ENCODE measurements at places on chromosomes 12 and 14. TPM values are rescaled to one million over a fixed set of nuclear protein-coding genes. Genes with fewer than 3 reads are reported as not detected.

MYF5 gene
- total RNA-seq = not detected

NRDE2 gene
- total RNA-seq = 5.2 TPM

G2E3 gene
- total RNA-seq = 9.3 TPM

SCNN1A gene
- total RNA-seq = 0.22 TPM

SPIC gene
- not detected for total RNA-seq

CD163L1 gene
- 10.2 TPM for total RNA-seq

NKX2-1 gene
- under 0.01 TPM for total RNA-seq

PLEKHD1 gene
- not detected for total RNA-seq

YEATS4 gene
- total RNA-seq = 11.8 TPM
